Ovary (tissue), 10 donors: ENCODE measurements at places on chromosomes 12 and 14. TPM values are rescaled to one million over a fixed set of nuclear protein-coding genes. Genes with fewer than 3 reads are reported as not detected.

GRCh38 chr14:33435911-33436689 is 497.4 kb downstream of the NPAS3 start:
- DNase-seq, result no peak

GRCh38 chr14:47366006-47366405 is 309.4 kb downstream of the MDGA2 start:
- no peak for DNase-seq

DNA sequence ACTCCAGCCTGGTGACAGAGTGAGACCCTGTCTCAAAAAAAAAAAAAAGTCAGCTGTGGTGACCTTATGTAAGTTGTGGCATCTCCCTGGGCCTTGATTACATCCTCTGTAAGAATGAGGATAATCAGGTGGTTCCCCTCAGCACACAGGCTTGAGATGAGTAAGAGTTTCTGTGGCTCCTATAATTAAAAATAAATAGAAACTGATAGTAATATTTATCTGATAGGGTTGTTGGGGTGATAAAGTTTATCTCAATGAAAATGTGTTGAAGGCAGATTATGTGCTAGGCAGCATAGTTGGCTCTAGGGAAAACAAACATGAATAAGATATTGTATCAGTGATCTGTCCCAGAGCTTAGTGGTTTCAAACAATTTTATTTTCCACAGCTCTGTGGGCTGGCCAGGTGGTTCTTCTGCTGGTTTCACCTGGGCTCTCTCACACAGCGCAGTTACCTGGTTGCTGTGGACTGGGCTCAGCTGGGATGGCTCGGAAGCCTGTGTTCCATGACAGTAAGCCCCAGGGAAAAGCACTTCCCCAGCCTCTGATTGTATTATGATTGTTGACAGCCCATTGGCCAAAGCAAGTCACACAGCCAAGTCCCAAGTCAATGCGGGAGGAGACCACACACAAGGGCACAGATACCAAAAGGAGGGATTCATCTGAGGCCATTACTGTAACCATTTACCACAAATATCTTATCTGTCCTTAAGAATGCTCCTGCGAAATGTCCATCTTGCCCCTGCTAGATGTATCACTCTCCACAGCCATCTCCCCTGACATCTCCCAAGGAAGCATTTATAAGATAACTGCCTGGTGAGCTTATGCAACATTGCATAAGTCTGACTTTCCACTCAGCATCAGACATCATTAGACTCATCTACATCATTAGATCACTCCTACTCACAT is 151.7 kb downstream of the NUAK1 start:
- no peak for DNase-seq

GRCh38 chr12:120822832-120823503 is 81.2 kb downstream of the SPPL3 start:
- DNase-seq, result no peak

DNA sequence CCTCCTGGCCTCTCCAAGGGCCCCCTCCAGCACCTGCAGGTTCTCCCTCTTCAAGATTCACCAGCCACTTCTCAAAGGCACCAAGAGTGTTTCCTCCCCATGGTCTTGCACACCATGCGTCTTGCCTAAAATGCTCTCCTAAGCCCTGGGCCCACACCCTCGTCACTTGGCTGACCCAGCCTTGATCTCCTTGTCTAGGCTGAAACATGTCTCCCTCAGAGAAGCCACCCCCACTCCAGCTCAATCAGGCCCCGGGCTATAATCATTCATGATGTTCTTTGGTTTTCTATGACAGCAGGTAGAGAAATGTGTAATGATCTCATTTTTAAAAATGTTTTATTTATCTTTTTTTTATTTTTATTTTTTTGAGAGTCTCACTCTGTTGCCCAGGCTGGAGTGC is 88.1 kb downstream of the EFCAB11 start:
- no peak for DNase-seq

DNA sequence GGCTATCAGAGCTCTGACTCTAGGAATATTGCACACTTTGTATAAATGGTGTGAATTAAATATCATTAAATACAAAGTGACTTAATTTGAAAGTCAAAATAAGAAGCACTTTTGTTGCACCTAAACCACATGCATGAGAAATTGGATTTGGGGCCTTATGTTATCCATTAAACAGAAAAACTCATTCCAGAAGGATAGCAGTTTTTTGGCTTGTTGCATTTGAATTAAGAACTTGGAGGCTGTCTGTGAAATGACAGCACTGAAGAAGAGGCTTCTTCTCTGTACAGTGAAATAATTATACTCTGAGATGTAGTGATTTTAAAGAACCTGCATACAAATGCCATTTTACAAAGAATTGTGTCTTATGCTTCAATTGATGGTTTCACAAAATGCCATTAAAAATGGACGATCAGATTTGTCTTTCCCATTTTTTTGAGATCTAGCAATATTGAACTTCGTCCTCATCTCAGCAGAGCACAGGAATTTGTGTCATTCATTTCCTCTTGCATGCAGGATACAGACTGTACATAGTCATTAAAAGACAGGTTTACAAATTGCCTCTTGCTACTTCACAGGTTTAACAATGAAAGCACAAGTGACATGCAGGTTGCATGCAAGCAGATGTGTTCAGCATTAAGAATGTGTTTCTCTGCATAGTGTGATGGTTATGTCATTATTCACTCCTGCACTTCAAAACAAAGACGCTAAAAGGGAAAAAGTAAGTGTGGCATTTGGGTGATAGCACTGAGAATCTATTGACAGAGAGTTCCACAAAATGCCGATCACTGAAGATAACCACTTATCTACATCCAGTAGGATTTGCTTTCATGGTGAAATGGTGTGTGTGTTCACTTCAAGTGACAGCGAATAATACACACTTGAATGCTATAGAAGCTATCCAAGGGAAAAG is 35.9 kb upstream of the PYGL start:
- no peak for DNase-seq

GRCh38 chr12:16880864-16881285 is 274.9 kb upstream of the LMO3 start:
- DNase-seq, result no peak

GRCh38 chr12:107845980-107846659 is 71.6 kb downstream of the ASCL4 start:
- DNase-seq, result no peak

DNA sequence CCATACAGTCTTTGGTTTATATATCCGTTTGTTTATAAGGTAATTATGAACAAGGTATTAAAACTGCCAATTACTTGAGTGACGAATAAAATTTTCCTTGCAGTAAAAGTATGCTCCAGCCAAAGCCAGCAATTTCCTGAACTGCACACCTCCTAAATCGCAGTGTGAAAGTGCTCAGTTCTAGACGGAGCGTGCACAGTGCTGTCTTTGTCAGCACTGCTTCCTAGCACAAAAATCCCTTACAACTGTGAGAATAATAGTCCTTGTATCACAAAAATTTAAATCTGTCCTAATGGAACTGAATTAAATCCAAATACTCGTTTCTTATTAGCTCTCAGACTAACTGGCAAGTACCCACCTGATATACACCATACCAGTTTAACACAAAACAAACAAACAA is 26.3 kb downstream of the LRIG3 start:
- DNase-seq, result no peak

DNA sequence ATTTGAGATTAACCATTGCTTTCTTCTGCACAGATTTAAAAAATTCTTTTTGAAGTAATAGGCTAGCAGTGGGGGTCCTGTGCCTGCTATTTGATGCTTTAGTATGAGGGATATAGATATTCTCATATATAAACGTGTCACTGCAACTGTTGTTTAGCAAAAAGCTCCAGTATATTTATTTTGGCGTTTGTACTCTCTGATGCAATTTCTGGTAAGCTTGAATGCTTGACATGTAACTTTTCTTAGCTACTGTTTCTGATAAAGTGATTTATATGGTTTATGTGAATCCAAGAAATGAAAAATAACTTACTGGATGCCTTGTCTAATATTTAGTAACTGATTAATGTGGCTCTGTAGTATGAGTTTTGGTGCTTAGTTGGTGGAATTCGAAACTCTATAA is 77.1 kb downstream of the TTLL5 start:
- DNase-seq, result no peak

DNA sequence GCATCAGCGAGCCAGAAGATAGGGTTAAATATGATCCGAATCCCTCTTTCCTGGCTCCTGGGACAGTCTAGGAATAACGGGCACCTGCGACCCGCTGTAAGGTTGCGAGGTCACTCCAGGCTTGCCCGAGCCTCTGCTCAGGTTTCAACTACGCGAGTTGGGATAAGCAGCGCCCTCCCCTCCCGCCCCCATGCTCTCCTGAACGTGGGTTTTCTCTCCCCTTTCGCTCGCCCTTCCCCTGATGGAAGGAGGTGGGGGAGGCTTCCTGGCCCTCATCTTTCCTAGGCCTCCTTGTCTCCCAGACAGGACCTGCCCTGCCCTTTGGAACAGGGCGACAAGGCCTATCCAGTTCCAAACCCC is 753 bp upstream of the ATP5MC2 start:
- peak; percentile 79 for DNase-seq

GRCh38 chr14:23129759-23130316 is 10.8 kb upstream of the CEBPE start:
- no peak for DNase-seq

GRCh38 chr14:27410981-27411380 is 813.1 kb upstream of the NOVA1 start:
- no peak for DNase-seq

DNA sequence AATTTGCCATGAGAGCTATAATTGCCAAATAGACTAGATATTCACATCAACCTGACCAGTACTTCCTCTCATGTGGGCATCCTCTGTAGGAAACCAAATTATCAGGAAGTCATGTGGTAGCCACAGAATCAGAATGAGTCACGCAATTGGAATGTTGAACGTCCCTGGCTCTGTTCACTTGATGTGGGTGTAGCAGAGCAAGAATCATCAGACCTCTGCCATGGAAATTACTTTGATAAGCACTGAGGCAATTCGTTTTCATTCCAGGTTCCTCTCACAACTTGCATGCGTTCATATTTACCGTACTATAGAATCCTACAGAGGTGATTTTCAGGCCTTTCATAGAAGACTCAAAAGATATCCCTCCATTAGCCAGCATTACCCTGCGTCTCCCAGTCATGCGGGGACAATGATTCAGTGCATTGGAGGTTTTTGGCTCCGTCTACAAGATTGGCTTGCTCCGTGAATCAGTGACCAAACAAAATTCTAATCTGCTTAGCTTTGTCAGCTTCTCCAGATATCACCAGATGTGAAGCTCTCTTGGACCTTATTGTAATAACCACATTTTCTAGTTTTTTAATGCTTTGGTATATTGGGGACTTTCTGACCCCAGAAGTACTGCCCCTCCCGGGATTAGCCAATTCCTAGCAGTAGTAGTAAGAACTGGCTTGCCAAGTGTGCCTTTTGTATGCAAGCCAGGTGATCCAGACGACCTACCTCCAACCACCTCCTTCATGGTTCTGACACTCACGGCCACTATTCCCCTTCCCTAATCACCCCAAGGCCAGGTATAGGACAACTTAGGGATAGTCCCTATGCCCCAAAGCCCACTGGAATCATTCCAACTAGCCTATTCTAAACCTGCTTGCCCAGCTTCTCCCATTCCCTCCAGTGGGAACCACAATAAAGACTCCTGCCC is 133.4 kb downstream of the KICS2 start:
- no peak for DNase-seq

DNA sequence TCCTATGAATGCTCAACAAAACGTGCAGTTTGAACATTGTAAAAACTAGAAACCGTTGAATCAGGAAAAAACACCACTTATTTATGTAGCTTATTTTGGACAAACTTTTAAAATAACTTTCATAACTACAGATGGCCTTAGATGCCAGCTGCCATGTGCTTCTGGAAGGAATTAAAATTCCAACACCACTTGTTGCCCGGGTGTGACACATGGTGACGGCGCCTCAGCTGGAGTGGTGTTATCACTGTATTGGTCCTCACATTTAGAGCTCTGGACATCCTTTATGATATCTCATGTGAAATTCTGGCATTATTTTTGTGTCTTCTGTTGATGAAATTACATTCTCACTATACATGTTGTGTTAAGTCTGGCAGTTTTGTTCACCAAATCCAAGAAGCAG is 211.0 kb downstream of the IPO8 start:
- no peak for DNase-seq

GRCh38 chr12:86837246-86837645 is 581.1 kb upstream of the MGAT4C start:
- DNase-seq, result no peak

- no peak for DNase-seq
Observed at GRCh38 chr14:94139006-94139405, 9.6 kb upstream of the IFI27L2 start.

DNA sequence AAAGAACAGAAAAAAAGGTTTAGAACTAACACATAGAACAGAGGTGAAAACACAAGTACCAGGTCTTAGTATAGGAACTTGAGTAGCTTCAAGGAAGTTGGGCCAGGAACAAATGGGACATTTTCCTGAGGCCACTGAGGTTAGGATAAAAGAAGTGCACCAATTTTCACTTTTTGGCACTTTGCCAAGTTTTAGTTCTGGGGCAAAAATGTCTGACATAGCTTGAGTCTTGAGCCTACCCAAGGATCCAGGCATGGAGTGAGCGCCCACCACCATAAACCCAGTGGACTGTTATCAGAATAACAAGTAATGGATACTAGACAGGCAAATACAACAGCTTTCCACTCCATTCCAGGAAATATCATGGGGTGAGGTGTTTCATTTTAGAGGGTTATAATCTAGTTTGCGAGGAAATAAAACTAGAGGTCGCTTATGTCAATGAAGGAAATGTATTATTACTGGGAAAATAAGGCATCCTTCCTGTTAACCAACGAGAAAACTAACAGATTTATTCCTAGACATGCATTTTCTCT is 199.7 kb upstream of the HMGA2 start:
- no peak for DNase-seq

GRCh38 chr14:74265301-74265965 is 26.2 kb downstream of the VSX2 start:
- DNase-seq, result no peak

GRCh38 chr12:79687711-79688260 is 3.0 kb downstream of the PAWR start:
- DNase-seq, result no peak

DNA sequence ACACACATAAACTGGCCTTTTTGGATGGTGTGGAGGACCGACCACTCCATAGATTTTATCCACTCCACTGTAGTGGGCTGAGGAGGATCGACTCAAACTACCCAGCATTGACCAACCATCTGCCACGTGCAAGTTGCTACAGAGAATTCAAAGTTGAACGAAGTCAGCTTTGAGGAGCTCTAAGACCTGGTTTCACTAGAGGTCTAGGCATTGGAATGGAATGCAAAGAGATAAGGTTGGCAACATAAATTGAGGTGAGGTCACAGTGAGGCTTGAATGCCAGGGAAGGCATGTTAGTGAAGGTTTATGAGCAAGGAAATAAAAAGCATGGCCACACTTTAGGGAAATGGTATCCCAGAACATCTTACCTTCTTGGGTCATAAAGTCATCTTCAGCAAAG is 14.5 kb downstream of the VWF start:
- DNase-seq, result no peak

GRCh38 chr14:96792591-96792990 is 4.6 kb upstream of the VRK1 start:
- DNase-seq, result no peak

Gene PPP4R4
- total RNA-seq, result 20.3 TPM

Gene CLBA1
- 4.8 TPM for total RNA-seq

Gene LBHD2
- not detected for total RNA-seq

Gene OR4K2
- not detected for total RNA-seq

Gene ADCY4
- total RNA-seq, result 10.9 TPM

Gene GIT2
- 33.7 TPM for total RNA-seq

Gene TIGAR
- total RNA-seq, result 6.0 TPM
